Posterior cingulate gyrus (tissue), 11 donors: ENCODE measurements at places on chromosomes 6 and 20.
A peak's percentile ranks its signal among the peaks of the same experiment; 100 is the strongest.

- no peak for DNase-seq
Measured at GRCh38 chr6:144659202-144660182, 374.4 kb downstream of the UTRN start.

DNA sequence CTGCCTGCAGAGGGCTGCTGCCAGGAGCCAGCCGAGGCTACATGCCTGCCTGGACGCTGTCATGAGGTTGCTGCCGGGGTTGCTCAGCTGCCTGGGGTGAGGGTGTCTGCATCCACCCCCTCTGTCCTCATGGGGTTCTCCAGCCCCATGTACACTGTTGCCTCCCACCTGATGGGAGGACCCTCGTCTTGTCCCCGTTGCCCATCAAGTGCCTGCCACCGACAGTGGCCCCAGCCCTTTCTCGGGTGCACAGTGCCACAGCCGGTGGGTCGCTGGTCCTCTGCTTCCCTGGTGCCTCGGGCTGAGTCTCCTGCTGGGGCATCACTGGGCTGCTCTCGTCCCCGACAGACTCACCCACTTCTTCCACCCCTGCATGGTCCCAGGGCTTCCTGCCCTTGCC lies 313.7 kb downstream of the CDH4 start:
- DNase-seq = peak; percentile 33

DNA sequence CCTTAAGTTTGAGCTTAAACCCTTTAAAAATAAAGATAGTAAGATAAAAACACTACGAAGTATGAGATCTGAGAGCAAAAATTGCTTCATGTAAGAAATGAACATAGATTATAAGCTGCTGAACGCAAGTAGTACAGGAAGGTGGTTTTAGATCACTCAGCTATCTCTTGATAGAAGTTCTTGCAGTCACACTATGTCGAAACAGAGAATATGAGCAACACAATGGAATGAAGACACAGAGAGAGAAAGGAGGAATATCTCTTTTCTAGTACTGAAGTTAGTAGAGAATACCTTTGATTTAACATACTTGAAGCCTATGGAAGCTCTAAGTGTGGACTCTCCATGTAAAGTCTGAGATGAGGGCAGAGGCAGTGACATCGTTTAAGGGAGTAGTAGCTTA lies 162.7 kb downstream of the CDK19 start:
- DNase-seq = no peak

GRCh38 chr6:113713665-113714064 lies 143.5 kb upstream of the MARCKS start:
- DNase-seq = no peak

DNA sequence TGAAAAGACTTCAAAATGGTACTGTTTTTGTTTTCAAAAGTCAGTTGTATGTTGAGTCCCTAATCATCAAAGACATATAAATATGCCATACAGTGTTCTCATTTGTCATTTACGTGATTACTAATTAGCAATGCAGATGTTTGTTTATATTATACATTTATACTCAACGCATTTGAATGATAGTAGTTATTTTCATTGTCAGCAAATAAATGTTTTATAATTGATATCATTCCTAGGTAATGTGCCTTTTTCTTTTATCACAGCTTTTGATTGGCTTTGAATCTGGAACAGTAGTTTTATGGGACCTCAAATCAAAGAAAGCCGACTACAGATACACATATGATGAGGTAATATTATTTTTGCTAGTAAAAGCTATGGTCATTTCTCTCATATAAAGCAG lies 62.6 kb downstream of the STXBP5 start:
- no peak for DNase-seq

DNA sequence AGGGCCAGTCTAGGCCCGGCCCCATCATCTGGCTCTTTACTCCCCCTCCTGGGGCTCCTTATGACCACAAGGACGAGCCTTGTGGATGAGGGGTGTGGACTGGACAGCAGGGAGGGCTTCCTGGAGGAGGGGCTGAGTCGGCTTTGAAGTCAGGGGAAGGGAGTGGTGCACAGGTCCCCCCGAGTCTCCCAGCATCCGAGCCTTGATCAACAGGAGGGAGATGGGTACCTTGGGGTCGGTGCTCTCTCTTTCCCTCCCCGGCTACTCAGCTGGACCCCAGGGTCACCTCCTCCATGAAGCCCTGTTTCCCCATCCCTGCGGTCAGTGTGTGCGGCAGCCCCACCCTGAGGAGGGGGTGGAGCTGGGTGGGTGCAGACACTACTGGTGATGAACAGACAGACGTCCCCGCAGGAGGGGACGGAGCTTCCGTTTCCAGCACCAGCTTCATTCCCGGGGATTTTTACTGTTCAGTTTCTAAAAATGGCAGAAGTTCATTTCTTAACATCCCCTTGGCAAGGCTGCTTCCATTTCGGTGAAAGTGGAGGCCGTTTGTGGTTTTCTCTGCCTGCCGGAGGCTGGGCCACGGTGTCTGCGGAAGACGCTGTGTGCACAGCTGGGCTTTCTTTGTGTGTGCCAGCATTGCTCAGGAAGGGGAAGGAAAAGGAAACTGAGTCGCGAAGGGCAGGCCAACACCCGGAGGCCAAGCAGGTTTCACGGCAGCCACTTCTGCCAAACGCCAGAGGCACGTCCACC lies 19.6 kb downstream of the NTSR1 start:
- no peak for DNase-seq

DNA sequence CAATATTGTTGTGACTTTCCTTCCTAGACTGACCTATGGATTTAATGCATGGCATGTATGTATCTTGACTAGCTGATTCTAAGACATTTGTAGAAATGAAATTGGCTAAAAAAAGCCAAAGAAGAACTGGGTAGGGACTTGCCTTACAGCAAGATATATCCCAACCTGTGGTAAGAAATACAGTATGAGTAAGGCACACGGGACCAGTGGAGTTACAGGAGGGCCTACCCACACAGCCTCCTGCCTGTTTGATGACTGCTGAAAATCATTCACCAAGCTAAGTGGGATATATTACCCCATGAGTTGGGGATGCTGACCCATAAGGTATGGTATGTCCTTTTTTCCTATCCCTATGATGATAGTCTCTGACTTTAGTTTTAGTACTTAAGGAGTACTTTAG lies 112.2 kb downstream of the INSM1 start:
- DNase-seq = no peak

DNA sequence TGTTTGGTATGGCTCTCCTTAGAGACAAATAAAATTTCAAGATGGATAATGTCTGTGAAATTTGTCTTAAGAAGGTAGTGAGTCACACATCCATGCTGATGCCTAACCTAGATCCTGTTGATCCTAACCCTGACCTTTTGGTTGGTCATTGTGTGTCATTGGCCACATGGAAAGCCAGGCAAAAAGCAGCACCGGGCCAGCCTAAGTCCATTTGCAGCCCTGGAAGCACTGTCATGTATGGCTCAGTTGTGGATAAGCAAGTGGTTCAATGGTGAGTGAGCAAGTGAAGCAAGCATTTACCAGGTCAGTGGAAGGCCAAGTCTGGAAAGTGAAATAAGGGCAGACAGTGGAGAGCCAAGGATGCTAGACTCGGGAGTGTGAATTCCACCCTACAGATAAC lies 12.1 kb upstream of the XRN2 start:
- no peak for DNase-seq
